ENCODE measurements at places on chromosomes 16 and 17.

DNA sequence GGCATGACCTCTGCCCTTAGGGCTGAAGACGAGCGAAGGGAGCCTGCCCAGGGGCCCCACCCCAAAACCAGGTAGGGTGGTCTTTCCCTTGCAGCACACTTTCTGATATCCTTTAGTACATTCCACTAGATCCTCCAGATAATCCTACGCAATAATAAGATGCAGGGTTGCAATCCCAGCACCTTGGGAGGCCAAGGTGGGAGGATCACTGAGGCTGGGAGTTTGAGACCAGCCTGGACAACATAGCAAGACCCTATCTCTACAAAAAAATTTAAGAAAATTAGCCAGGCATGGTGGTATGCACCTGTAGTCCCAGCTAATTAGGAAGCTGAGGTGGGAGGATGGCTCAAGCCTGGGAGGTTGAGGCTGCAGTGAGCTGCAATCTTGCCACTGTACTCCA lies 34.9 kb upstream of the MLKL start:
- no peak for DNase-seq

- DNase-seq = no peak
Observed at GRCh38 chr16:17289674-17290635, 180.8 kb downstream of the XYLT1 start.

DNA sequence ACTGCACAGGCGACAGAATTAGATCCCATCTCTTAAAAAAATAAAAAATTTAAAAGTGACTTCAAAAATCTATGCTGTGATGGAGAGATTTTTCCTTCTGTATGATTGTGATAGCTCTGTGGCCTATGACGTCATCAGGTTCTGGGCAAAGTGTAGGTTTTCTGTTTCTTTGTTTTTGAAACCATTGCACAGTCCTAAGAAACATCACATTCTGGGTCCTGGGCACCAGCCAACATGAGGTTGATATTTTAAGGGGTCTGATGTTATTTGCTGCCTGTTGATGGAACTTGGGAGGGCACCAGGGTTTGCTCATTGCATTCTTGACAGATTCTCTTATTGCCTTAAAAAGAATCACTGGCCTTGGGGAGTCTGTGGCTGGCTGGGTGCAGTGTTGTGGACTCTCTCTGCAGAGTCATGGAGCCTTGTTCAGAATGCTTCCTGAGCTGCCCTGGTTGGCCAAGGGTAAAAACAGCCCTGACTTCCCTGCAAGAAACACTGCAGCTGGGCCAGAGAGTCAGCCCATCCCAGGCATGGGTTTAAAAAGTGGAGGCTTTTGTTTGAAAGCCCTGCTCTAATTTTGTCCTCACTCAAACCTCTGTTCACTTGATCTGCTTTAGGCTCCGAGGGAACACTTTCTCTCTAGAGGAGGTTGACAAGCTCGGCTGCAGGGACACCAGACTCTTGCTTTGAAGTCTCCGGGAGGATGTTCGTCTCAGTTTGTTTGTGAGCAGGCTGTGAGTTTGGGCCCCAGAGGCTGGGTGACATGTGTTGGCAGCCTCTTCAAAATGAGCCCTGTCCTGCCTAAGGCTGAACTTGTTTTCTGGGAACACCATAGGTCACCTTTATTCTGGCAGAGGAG lies 10.5 kb upstream of the CYLD start:
- no peak for DNase-seq

- no peak for DNase-seq
Observed at GRCh38 chr16:73371584-73372319, 323.8 kb upstream of the ZFHX3 start.

GRCh38 chr17:19302791-19303331 lies 59.7 kb downstream of the B9D1 start:
- DNase-seq = no peak

- no peak for DNase-seq
Observed at GRCh38 chr17:41663451-41664171, 25.1 kb upstream of the EIF1 start.
